ENCODE measurements at places on chromosomes 2 and 18.

GRCh38 chr2:33763671-33764310, 164.7 kb upstream of the FAM98A start:
- no peak for DNase-seq

DNA sequence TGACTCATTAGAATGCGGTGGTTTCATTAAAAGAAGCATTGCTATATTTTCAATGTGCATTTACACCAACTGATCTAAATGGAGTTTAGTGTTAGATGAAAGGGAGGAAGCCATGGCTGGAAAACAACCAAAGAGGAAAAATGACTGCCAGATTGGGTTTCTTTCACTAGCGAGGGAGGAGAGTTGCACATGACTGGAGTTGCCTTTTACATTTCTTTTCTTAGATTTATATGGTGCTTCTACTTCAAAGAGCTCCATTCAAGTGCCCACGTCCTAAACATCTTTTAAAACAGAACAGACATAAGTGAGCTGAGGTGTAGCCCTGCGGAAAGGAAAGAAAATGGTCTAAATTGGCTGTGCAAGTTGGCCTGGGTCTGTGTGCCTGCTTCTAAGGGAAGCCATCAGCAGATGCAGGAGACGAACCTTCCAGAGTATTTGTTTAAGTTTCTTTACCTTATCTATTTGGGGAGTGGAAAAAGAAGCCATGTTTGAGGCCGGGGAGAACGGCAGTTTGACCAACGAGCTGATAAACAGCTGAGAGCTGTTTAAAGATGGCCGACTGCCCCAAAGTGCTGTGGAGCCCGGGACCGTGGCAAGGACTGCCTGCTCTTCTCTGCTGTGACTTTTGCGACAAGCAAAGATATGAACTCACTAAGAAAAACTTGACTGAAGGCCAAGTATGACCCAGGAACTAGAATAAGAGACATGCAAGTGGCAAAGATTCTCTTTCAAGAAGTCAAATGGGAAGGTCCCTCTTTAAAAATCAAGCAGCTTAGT, 327.0 kb downstream of the ZNF516 start:
- no peak for DNase-seq

DNA sequence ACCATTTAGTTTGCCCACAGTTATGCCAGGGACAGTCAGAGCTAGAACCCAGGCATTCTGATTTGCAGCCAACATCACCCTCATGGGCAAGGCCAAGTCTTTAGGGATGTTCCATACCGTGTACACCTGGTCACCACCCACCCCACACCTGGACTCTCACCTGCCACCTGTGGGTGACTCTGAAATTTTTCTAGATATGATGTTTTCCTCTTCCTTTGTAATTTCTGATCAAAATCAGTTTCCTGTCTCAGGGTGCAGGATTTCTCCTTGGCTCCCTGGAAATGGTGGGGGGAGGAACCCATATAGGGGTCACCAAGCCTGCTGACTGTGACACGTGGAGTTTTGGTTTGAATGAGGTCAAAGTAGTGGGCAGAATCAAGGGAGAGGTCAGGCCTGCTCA, 138.2 kb downstream of the ACOXL start:
- DNase-seq, result no peak

DNA sequence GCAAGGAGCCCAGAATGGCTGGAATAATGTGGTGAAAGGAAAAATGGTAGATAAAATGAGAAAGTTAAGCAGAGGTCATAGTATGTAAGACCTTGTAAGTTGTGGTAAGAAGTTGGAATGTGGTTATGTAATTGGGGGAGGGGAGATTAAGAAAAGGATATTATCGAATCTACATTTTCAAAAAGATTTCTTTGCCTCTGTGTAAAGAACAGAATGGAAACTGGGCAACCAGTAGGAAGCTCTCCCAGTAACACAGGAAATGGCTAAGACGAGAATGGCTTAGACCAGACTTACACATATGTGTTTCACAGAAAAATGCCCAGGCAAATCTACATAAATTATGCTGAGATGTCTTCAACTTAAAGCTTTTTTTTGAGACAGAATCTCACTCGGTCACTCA, 13.2 kb downstream of the MEMO1 start:
- no peak for DNase-seq

GRCh38 chr2:108253106-108253505, 13.3 kb downstream of the SULT1C3 start:
- DNase-seq, result no peak

DNA sequence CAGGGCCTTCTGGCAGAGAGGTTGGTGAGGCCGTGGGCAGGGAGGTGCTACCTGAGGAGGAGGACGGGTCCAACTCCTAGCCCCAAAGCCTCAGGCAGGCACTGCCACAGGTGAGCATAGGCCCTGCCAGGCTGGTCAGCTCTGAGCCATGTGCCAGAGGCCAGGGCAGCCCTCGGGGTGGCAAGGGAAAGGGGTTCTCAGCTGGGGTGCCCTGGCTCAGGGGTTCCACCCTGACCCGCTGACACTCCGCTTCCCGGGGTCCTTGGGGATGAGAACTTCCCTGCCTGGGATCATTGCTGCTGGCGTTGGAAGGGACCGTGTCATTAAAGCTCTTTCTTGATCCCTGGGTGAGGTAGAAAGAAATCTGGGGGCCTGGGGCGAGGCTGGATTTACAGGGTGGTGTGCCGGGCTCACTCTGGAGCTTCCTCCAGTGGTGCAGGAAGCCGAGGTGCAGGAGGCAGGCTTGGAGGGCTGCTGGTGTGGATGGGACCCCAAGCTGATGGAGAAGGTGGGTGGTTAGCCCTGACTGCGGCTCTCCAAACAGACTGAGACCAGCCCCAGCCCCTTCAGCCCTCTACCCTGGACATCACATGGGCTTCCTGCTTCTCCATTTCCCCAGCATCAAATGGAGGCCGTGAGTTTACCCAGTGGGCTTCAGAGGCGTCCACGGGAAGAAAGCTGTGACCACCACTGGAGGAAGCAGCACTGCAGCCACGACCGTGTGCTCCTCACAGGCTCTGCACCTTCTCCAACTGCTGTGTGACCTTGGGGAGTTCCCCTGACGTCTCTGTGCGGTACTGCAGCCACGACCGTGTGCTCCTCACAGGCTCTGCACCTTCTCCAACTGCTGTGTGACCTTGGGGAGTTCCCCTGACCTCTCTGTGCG, 295.2 kb downstream of the NDUFA10 start:
- DNase-seq, result peak; percentile 81

DNA sequence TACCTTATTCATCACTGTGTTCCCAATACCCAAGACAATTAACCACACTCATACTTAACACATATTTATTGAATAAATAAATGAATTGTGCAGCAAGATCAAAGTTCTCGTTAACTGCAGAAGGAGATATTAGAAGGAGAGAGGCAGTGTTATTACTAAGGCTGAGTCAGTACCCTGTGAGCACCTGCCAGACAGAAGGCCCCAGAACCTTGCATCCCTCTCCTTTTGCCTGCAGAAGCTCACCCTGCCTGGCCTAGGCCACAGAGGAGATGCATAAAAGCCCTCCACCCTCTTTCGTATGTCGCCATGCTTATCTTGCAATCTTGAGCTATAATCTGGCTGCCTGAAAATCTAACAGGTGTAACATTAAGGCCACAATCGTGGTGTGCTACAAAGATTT, 20.5 kb upstream of the RNF149 start:
- no peak for DNase-seq

- no peak for DNase-seq
These were observed 220.7 kb downstream of the IRS1 start for GRCh38 chr2:226578879-226579278.

DNA sequence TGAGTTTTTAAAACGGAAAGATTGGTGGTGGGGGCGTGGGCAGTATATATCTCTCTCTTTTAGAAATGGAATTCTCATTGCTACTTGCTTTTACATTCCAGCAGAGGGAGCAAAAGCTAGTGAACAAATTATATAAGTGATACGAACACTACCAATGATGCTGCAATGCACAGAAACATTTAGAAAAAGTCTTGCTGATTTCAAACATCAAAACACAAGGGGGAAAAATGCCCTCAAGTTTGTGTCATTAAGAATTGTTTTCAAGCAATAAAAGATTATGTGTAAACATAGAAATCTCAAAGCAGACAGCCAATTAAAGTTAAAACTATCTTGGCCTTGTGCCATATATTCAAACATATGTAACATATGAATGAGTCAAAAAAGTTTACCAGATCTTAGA, 296.3 kb upstream of the KCNJ3 start:
- no peak for DNase-seq

GRCh38 chr18:37294951-37295350, 270.6 kb downstream of the CELF4 start:
- no peak for DNase-seq

GRCh38 chr2:26577442-26578112, 63.6 kb downstream of the CIB4 start:
- DNase-seq, result peak; percentile 66

DNA sequence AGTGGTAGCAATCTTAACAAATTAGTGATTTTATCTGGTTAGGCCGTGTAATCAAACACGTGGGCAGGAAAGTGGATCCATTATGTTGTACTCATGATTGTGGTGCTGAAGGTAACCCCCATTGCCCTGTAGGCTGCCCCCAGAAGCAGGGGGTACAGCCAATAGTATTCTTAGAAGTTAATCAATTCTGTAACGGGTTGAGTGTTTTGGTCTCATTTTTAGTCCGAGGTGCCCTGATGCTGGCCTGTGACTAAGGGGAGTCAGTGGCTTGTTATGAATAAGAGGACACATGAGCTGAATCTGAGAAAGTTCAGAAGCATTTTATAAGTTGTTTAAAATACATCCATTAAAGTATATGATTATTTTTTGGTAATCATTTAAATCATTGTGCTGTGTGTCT, 8.6 kb downstream of the EPAS1 start:
- DNase-seq, result no peak

Data from chondrocyte (in vitro differentiated cells).